Fibroblast of upper back skin (primary cell): ENCODE measurements at places on chromosomes 16 and 17.
A peak's percentile ranks its signal among the peaks of the same experiment; 100 is the strongest.

GRCh38 chr16:9203956-9204355, 112.5 kb downstream of the HAPSTR1 start:
- DNase-seq, result no peak

- no peak for DNase-seq
Observed at GRCh38 chr16:88692861-88693260, 6.6 kb upstream of the SNAI3 start.

- DNase-seq, result no peak
Observed at GRCh38 chr16:76162046-76162445, 115.2 kb upstream of the CNTNAP4 start.

DNA sequence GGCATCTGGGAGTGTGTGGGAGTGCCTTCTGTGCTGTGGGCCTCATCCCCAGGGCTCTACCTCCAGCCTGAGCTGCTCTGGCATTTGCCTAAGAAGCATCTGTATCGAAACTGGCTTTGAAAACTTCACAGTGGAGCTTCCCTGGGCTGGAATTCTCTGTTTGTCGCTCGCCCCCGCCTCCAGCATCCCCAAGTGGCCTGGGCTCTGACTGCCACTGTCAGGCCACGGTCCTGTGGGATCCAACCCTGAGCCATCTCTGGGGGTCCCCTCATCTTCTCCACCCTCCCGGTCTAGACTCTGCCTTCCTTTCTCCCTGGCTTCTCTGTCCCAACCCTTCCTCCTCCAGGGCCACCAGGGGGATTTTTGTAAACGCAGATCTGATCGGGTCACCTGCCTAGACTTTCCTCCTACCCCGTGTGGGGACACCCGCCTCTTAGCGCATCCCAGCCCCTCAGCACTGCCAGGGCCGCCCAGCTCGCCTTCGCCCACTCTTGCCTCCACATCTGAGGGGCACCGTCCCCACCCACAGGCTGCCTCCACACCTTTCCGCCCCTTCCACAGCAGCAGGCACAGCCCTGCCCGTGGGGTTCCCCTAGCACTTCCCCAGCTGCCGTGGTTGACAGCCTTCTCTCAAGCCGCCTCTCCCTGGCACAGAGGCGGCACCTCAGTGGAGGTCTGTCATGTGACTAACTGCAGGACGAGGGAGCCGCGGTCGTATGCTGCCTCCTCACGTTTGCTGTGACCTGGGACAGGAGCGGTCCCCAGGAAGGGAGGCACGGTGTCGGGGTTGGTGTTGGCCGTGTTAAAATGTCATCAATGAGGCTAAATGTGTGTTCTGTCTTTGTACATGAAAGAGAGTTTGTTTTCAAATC, 12.0 kb downstream of the TBC1D24 start:
- no peak for DNase-seq

DNA sequence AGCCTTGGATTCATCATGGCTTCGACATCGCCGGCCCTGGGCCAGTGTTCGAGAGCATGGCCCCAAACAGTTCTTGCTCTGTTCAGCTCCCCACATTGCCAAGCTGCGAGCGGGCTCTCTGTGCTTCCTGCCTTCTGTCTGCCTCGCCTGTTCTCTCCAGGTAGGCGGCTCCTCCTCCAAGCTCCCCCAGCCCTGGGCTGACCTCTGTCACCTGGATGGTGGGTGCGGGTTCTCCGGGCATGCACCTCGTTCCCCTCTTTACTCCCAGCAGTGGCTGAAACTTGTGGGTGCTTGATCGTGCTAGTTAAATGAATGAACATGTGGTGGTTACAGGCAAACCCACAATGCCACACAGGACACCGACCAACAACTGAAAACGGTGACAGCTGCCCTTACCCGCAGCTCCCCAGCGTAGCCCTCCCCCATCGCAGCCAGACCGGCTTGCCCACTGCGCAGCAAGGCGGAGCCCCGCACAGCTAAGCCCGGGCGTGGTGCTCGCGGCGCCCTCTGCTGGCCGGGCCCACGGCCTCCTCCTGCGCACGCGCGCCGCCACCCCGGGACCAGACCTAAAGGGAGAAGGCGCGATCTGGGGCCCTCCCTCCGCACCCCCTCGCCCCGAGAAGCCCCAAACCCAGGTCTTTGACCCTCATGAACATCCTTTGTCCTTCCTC, 23.0 kb upstream of the EIF1 start:
- DNase-seq, result peak; percentile 80

DNA sequence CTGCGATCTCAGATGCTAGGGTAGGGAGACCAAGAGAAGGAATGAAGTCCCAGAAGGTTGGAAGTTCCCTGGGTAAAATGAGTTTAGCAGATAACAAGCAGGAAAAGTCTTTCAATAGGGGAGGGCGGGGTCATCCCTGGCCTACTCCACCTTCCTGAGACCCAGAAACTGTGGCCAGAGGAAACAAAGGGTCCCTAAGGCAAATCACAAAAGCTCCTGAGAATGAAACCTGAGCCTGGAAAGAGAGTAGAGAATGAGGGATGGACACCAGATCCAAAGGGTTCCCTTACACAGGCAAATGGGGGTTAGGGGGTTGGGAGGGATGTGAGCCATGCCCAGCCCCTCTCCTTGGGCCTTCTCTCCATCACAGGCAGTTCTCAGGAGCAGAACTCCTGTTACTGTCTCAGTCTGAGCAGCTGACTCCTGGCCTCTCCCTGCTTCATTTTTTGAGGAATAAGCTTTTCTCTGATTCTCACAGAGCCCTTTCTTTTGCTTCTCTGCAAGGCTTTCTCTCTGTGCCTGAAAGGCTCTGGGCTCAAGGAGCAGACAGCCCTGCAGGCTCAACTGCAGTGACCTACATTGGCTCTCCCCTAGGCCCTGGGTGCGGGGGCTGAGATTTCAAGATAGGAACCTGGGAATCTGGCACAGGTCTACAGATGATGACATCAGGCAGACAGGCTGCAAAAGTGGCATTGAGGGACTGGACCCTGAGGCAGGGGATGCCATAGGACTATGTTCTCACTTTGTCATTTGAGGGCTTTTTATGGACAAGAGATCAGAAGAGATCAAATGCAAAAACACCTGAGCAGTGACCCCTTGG, 9.8 kb upstream of the NR1D1 start:
- no peak for DNase-seq

- DNase-seq, result peak; percentile 85
Observed at GRCh38 chr17:55654022-55654421, 68.6 kb downstream of the TMEM100 start.

DNA sequence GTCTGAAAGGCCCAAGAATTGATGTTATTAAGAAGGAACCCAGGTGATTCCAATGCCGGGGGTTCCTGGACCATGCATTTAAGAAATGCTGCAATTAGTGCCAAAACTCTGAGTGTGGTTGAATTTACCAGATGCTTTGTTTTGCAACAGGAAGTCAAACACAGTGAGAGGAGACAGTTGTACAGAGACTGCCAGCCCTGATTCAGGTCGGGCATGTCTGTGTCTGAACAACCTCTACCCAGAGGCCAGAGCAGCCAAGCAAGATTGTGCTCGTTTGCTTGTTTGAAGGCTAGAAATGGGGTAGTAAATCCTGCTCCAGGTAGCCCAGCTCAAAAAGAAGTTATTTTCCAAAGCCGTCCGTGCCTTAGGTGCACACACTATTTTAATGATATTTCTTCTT, 412.4 kb upstream of the ERCC4 start:
- DNase-seq, result no peak

GRCh38 chr17:45262516-45263476, 902 bp upstream of the SPATA32 start:
- DNase-seq, result peak; percentile 37

DNA sequence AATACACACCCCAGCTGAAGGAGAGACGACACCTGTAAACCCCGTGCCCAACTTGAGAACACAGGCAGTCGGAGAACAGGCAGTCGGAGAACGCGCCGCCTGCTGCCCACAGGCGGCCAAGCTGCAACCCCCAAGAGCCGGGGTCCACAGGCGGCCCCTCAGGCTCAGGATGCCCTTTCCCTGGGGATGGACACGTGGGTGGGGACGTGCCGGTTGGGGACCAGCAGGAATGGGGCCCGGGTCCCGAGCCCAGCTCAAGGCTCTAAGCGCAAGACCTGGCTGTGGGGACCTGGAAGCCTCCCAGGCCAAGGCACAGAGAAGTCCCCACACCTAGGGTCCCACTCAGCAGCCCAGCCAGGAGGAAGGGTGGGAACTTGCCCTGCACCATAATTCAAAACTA, 79.5 kb upstream of the GNG13 start:
- no peak for DNase-seq

- peak; percentile 89 for DNase-seq
Observed at GRCh38 chr17:10210151-10210574, 11.8 kb upstream of the GAS7 start.

DNA sequence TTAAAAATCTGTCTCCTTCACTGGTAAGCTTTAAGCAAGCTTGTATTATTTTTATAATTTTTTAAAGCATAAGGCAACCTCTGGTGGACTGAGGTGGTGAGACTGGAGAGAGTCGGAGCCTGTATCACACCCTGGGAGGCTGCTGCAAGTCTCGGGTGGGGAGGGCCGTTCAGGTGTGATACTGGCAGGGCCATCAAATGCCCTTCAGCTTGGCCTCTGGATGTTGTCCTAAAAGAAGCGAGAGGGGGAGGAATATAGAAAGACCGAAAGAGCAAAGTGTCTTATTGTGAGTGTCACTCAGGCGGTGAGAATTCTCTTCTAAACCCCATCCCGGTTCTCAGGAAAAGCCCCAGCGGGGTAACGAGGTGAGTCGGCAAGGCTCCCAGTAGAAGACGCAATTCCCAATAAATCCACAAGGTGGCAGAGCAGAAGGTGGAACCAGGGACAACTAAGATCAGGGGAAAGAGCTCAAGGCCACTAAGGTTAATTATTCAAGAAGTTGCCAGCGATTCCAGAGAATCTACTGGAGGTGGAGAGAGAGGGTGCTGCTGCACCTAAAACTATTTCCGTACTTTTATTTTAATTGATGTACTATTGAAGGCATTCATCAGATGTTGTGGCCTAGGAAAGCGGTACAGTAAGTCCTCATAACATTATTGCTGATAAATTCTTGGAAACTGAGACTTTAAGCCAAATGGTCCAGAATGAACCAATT, 14.1 kb downstream of the C17orf67 start:
- DNase-seq, result peak; percentile 67

DNA sequence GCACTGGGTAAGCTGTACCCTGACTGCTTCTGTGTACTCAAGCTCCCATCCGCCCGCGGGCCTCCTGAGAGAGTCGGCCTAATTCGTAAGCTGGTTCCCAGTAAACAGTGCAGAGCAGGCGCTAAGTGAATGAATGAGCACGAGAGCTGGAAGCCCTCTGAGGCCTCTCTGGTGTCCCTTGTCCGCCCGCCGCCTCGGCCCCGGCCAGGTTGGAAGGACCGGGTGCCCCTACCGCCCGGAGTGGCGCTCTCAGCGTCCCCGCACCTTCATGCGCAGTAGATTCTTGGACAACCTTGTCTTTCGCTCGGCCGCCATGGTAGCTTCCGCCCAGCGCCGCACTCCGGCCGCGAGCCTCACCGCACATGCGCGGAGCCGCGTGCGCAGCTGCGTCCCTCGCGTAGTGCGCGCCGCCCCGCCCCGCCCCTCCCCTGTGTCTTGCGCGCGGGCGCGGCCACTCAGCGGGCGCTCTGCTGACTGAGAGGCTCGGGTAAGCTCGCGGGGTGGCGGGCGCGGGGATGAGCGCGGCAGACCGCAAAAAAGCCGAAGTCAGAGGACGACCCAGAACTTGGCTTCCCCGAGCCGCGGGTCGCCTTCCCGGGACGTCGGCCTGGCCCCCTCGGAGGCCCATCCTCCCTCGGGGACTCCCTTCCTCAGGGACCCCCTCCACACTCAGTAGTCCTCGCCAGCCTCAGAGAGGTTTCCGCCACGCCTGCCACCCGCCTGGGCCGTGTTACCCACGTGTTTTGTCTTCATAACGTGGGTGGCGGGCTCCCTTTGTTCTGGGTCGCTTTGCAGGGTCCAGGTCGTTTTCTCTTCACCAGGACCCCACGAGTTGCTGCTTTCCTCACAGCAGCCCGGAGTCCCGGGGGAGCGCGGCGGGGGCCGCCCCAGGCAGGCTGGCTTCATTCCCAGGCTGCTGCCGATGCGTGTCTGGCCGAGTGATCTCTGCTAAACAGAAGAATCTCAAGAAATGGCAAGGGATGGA, at the start of gene MPHOSPH6:
MPHOSPH6 (minus strand) TSS at position 364 of the 985 bp plus-strand sequence; CDS start at position 315, 49 bp downstream.
- peak; percentile 90 for DNase-seq

GRCh38 chr16:11456741-11457140, 111.5 kb downstream of the RMI2 start:
- DNase-seq, result no peak

- DNase-seq, result no peak
Observed at GRCh38 chr16:2260250-2260649, 7.7 kb downstream of the RNPS1 start.

DNA sequence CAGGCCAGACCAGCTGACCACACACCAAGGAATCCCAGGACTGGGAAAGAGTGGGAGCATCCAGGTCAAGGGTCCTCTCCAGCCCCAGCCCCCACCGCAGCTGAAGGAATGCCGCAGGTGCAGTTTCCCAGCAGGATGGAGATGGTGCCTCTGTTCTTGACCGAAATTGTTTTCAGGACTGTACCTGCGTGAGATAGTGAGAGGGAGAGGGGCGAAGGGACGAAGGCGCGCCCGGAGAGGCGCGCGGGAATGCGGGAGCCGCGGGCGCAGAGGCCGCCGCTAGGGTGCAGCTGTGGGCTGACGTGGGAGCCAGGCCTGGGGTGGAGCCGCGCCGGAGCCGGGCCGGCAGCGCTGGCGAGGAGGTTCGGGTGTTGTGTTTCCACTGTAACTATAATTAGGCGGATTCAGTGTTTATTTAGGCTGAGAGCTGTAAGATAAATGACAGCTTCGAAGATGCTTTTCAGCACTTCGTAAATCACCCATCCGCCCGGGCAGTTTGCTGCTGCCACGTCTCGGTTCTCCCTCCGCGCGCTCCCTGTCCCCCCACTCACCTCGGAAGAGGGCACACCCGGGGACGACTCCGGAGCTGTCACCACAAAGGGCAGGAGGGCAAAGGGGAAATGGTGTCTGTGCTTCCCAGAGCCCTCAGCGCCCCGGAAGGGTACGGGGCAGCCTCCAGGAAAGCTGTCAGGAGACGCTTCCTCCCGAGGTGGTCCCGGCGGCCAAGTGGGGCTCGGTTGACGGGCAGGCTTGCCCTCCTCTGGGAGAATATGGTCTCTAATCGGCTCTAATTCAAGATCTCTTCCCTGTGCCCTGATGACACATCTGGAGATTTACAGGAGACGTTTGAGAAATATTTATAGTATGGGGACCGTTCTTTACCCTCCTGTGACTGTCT, 38.2 kb downstream of the HOXB1 start:
- peak; percentile 70 for DNase-seq
